ENCODE measurements at places on chromosomes 16 and 17.

- no peak for DNase-seq
These were observed 73.8 kb downstream of the TOX3 start for GRCh38 chr16:52473096-52473495.

GRCh38 chr17:21160401-21160800 lies 33.6 kb downstream of the DHRS7B start:
- no peak for DNase-seq

DNA sequence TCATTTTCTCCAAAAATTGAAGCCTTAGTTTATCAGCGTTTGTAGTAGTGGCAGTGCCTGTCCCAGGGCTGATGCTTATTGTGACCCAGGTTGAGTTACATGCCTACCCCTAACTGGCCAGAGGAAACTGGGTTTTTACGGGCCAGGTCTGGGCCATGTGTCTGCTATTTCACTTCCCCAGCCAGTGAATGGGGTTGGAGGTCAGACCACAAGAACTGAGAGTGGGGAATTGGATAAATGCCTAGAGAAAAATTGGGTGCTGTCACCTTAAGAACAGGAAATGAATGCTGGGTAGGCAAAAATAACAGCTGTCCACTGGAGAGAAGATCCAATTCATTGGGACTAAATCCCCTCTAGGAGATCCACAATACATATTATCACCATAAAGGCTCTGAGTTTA lies 5.2 kb downstream of the ADPRM start:
- DNase-seq, result no peak

- no peak for DNase-seq
These were observed 16.8 kb upstream of the ENGASE start for GRCh38 chr17:79057737-79058385.

- no peak for DNase-seq
These were observed 48.2 kb downstream of the RAP1GAP2 start for GRCh38 chr17:2844416-2844815.

- DNase-seq, result no peak
These were observed 2.2 kb downstream of the GAA start for GRCh38 chr17:80103449-80104085.

DNA sequence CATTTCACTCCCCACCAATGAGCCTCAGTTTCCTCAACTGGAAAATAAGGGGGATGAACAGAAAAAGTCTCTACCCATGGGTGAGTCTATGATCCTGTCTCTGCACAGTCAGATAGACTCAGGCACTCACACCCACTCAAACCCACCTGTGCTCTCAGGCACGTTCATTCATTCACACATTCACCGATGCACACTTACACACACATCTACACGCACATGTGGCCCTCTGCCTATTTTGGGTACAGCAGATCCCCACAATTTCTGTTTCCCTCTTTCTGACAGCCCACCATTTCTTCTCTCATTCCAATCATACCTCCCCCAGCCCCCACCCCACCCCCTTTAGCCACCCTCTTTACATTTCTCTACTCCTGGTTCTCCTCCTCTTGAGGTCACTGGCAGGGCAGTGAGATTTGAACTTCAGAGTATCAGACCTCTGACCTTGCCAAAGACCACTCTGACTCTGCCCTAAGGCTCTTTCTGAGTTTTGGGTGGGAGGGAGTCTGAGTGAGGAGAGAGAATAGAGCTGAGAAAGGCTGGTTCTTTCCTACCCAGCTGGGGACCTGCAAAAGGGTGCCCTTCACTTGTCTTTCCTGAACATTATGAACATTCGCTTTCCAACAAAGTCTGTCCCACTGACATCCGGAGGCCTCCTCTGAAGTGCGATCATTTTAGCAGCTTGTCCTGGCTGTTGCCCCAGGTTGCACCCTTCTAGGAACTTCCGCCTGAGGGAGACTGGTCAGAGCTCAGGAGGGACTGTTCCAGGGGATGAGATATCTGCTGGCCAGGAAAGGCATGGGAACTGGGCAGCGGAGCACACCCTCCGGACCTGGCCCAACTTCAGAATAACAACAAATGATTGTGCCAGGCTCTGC lies 10.1 kb upstream of the COL1A1 start:
- DNase-seq, result no peak

- no peak for DNase-seq
These were observed 697 bp upstream of the SHISA9 start for GRCh38 chr16:12900599-12901203.

- DNase-seq, result no peak
These were observed 12.8 kb downstream of the FLCN start for GRCh38 chr17:17224137-17224536.

GRCh38 chr17:80116276-80116920 lies 15.0 kb downstream of the GAA start:
- DNase-seq, result no peak

- DNase-seq, result peak; percentile 26
These were observed 1.1 kb downstream of the PHF12 start for GRCh38 chr17:28950017-28950751.

- no peak for DNase-seq
These were observed 24.9 kb upstream of the GRB2 start for GRCh38 chr17:75430159-75430974.

DNA sequence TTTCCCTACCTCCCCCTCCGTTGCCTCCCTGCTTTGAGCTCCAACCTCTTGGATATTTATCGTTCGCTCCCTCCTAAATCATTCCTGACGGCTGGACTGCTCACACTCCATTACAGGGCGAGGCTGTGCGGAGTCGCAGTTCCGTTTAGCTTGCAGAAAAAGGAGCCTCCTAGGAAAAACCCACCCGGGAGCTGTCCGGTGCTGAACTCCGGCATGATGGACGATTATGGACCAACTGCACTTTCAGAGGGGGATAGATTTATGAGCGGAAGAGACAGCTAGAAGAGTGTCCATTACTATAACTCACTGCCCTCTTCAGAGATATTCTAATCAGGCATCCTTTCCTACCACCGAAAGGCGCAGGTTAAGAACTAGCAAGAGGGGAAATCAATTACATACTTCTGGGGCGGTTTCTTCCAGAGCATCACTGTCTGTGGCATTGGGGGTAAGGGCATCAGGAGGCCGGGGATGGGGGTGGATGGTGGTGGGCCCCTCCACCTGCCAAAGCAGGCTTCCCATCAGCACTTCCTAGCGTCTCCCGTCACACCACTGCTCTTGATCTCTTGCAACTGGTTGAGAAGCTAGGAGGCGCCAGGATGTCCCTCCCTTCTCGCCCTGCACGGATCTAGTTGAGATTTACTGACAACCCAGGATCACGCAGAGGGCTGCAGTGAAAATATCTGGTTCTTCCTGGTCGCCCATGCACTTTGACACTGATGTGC lies 251.2 kb downstream of the ENGASE start:
- peak; percentile 27 for DNase-seq

- no peak for DNase-seq
These were observed 6.4 kb downstream of the SLC16A3 start for GRCh38 chr17:82235056-82235774.

GRCh38 chr17:28230011-28230410 lies 89.0 kb upstream of the TMEM97 start:
- no peak for DNase-seq

DNA sequence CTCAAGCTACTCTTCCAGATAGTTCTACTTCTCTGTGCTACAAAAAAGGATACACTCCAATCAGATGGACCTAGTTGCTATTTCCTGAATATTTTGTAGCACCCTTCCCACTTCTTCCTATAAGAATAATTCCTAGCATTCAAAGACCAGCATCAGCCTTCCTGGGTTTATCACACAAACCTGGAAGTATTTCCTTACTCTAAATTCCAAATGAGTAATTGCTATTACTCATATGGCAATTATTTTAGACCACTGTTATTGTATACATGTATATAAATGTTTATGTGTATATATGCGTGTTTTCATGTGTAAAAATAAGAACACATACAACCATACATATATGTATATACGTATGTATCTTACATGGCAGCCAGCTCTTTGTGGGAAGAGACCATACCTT lies 130.6 kb downstream of the MYO1D start:
- DNase-seq, result peak; percentile 16

DNA sequence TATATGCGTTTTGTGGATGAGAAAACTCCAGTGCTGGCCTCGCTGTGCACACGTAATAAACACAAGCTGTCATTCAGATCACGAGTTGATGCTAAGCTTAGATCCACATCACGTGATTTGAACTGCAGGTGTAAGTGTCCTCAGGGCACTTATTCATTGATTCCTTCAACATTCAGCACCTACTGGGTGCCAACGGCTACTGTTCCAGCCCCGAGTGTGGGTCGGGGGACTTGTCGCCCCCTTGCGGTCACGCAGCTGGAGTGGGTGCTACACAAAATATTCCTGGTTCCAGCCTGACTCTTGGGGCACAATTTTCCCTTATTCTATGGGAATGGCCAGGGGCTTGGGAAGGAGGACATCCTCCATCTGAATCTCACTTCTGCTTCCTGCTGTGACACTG lies 29.9 kb upstream of the GINS2 start:
- no peak for DNase-seq

- no peak for DNase-seq
These were observed 88.2 kb downstream of the STX8 start for GRCh38 chr17:9487406-9487805.

DNA sequence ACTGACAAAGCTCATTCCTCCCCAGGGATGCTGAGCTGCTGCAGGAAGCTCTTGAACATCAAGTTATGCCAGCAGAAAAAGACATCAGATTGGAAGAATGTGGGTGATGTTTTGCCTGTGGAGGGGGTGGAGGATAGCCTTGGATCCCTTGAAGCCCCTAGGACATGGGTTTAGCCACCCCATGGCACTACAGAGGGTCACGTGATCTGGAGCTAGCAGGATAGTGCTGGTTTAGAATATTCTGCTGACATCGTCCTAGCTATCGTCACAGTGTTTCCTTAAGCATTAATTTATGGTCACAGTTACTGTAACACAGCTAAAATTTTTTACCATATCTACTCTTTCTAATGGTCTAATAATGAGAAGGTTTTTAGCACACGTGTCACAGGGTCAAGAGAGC lies 20.2 kb upstream of the MON1B start:
- DNase-seq, result no peak

- DNase-seq, result no peak
These were observed 17.9 kb downstream of the ST3GAL2 start for GRCh38 chr16:70421014-70421413.

DNA sequence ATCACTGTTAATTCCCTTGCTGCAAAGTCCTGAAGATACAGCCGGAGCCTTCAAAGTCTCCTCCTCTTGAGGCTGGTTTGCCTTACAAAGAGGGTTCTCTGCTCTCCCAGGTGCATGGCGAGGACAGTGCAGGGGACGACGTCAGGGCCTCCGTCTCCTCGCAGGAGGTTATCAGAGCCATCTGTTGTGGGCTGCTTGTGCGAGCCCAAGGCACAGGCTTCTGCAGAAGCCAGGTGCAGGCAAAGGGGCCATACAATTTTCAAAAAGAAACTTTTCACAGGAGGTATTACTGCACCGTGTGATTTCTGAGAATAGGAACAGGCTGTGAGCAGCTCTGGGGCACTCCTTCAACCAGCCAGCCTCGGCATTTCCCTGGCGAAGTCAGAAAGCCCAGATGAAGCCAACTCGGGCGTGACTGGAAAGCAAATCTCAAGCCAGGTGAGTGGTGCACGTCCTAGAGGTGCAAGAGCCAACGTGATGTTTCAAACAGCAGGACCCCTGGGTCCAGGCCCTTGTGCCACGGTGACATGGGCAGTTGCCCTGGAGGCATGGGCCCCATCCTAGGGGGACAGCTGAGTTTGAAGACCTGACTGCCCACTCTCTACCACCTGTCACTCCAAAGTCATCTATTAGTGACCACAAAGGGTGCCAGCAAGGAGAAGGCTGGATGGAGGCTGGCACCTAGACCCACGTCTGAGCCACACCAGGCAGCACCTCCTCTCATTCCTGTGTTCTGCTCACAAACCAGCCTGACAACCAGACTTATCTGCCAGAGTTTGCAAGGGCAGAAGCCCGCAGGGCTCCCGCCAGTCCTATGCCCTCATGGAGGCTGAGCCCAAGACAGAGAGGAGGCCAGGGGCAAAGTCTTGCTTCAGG lies 68.6 kb downstream of the SMPD3 start:
- no peak for DNase-seq

DNA sequence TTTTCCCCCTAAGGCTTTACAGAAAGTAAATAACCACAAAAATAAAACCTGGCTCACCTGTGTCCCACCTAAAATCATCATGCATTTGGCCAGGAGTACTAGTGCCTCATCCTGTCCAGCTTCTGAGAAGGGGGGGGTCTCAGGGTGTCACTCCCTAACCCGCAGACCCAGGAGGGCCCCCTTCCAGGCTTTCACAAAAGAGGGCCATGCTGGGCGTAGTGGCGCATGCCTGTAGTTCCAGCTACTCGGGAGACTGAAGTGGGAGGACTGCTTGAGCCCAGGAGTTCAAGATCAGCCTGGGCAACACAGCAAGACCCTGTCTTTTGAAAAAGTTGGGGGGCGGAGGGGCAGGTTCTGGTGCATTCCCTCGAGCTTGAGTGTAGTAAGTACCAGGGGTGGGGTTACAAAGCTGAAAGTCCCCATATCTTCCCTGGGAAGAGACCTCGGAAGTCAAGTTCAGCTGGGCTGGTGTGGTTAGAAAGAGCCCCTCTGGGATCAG lies 259.3 kb downstream of the PARN start:
- DNase-seq, result no peak

DNA sequence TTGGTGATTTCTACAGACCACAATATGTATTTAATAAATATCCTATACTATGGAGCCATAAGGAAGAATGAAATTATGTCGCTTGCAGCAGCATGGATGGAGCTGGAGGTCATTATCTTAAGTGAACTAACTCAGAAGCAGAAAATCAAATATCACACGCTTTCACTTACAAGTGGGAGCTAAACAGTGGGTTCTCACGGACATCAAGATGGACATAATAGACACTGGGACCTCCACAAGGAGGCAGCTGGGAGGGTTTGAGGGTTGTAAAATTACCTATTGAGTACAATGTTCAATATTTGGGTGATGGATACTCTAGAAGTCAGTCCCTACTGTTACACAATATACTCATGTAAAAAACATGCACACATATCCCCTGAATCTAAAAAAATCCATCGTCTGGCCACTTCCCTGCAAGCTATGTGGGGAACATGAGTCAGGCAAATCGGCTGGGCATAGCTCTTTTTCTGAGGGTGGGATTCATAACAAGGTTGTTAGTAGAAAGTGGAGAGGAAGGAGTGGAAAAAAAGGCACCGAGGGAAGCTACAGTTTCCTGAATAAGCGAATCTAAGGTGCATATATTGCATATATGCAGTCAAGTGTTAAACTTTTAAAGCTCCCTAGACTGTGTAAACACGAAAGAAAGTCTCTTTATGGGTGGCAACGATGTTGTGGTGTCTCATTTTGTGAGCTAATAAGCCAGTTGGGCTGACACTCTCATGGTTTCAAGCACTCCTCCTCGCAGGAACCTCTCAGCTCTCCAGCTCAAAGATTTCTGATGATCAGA lies 135.2 kb upstream of the CPHXL start:
- no peak for DNase-seq

GRCh38 chr17:20706751-20707373 lies 127.3 kb downstream of the CDRT15L2 start:
- DNase-seq, result peak; percentile 18
